ENCODE measurements at places on chromosomes 2 and 18.

DNA sequence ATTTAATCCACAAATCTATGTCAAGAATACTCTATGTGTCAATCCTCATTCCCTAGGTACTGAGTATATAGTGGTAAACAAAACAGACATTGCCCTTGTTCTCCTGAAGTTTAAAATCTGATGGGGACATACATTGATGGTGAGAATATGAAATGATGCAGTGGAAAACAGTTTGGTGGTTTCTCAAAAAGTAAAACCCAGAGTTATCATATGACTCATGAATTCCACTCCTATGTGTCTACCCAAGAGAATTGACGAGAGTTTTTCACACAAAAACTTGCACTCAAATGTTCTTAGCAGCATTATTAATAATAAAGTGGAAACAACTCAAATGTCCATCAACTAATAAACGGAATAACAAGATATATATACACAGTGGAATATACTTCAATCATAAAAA is 586.7 kb downstream of the CCDC85A start:
- no peak for DNase-seq

GRCh38 chr2:19231625-19232024 is 126.8 kb downstream of the OSR1 start:
- DNase-seq = no peak

GRCh38 chr2:178109813-178110212 is 2.4 kb upstream of the RBM45 start:
- DNase-seq = no peak

DNA sequence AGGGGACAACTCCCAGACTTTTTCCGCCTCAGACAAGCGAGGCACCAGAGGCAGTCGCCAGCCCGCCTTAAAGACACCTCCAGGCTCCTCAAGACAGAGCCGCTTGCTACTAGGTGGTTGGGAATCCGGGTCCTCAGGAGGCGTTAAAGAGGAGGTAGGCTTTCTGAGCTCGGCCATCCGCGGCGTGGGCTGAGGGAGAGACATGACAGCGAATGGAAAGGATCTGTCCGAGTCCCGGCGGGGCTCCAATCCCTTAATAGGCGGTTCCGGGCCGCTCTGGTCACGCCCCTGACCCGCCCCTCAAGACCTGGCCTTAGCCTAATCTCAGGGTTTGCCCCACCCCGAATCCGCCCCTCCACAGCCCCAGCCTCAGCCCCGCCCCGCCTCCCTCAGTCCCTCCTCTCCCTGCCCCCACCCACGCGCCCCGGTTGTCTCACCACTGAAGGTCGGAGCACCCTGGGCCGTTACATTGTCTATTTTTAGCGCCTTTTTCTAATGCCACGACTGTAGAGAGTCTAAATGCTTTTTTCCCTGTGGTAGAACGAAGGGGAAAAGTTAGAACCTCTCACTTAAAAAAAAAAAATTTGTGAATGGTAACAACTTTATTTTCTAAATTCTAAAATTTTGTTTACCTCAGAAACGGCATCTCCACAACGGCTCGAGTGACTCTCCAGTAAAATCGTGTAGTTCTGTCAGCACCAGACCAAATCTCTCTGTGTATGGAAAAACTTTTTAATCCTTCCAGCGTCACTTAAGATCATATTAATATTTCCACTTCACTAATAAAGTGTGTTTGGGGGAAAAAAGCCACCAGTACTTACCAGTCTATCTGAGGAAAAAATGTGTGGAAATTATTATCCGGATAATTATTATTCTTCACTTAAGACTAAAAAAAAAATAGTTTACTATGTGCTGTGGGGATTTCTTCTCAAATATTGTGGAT is at the start of gene RAD51AP2:
Gene RAD51AP2 (minus strand): TSS at position 229 of the 943 bp plus-strand sequence. CDS start 25 bp downstream, at position 204.
- no peak for DNase-seq

DNA sequence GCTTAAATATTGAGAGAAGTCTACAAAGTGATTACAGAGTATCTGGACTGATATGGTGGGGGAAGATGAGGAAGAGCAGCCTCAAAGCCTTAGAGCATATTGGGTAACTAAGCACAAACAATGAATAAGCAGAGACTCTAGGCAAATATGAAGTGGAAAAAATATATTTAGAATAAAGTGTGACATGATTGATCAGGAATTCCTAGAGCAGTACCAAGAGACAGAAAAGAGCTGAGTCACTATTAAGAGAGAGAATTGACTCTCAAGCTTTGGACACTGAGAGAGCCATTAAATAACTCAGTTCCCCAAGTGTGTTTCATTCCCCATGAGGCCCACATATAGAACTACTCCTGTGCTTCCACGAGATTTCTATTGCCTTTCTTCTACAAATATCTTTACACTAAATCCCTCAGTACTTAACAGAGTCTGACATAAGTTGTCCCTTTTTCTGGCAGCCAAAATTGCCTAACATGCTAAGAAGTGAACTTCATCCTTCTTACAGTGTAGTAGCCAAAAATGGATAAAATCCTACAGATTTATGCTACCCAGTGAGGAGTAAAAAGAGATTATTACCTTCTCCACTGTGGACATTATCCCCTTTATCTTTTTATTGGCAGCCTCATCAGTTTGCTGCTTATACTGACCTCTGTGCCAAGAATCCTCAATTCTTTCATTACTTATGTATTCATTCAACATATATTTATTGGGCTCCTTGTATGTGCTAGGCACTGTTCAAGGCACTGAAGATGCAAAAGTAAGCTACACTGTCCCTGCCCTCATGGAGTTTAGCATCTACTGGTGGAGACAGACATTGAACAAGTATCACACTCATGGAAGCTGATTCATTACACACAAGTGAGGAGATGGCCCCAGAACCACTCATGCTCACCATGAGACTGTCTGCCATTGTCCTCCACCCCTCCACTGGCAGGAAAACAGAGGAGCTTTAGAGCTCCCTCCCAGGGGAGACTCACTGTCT is 45.4 kb downstream of the SLC40A1 start:
- DNase-seq = no peak

DNA sequence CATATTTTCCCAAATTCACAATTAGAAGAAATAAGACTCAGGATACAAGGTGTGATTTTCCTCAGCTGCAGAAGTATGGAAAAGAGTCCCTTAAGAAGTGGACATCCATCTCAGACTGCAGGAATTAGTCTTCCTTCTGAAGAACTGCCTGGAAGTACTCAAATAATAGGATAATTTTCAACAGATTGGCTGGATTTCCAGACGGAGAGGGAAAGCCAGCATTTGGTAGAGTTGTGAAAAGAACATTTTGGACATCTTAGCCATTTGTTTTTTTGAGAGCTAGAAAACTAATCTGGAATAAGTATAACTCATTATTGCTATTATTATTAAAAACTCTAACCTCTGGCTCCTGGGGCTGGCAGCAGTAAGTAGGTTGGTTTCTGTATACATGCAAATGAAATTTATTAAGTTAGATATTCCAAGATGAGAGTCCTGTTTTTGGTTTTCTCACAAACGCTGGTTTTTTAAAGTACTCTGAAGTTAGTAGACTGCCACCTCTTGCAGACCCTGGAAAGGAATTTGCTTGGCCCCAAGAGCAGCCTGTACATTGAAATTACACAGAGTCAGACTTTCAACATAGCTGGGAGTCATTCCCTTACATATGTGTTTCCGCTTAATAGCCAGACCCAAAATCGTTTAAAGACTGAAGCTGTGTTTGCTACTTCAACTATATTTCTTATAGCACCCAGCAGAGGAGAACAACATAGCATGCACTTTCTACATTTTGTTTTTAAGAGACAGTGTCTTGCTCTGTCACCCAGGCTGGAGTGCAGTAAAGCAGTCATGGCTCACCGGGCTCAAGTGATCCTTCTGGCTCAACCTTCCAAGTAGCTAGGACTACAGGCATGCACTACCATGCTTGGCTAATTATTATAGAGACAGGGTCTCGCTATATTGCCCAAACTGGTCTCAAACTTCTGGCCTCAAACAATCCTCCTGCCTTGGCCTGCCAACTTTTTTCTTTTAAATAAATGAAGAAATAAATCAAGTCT is 142.4 kb downstream of the THADA start:
- no peak for DNase-seq

GRCh38 chr2:231223458-231223976 is 25.1 kb downstream of the ARMC9 start:
- no peak for DNase-seq

DNA sequence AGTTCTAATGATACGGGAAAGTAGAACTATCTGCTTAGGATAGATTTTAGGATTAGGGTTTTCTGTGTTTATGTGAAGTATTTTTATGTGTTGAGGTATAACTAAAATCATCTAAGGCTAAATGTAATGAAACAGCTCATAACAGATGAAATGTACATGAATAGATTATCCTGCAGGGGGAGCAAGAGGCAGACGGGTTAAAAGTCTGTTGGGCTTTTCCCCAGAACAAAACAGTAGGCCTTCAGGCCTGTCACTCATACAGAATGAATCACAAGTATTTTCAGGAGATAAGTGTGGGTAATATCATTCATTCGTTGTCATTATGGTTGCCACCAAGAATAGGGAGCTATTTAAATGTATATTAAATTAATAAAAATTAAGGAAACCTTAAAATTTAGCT is 107.9 kb upstream of the IL1R2 start:
- DNase-seq = no peak

DNA sequence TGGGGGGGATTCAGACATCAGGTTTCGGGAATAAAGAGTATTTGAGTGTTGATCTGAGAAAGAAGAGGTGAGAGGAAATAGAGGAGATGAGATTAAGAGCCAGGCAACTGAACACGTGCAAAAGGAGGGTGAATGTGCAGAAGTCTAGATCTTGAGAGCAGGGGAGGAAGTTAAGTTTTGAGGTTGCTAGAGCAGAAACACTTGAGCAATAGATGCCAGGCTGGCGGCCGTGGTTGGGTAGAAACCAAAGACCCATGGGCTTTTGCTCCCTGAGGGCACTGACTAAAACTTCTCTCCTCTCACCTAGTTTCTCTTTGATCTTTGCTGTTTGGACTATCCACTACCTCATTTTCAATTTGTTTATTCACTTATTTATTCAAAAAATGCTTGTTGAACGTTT is 116.0 kb downstream of the CDC42EP3 start:
- DNase-seq = no peak

GRCh38 chr2:39394516-39394961 is 42.5 kb downstream of the MAP4K3 start:
- no peak for DNase-seq

DNA sequence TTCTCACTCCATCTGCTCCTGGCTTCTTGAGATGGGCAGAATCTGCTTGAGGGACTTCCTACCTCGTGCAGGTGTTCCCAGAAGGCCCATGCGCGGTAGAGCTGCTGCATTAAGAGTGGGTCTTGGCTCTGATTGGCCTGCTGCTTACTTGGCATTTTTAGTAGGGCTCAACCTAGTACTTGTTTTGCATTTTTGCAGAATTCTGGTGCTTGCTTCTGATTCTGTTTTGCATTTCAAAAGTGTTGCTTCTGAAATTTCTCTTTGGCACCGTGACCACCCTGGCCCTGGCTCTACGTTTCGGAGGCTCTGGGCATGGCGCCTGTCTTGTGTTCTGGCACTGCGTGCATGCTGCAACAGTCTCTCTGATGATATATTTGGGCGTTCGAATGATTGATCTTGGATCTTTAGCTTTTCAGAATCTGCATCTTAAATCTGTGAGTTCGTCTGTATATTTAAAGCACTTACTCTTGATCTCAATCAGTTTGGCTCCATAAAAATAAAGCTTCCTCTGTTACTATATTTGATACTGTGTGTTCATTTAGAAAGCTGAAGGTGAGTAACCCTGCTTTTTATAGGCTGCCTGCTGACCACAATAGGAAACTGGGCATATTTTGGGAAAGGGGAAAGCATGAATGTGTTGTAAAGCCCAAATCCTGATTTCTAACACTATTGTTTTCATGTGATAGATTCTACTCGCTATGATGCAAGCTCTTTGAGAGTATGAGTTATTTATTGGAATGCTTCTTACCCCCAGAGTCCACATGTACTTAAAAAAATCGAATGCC is 22.2 kb downstream of the EFR3B start:
- DNase-seq = no peak

DNA sequence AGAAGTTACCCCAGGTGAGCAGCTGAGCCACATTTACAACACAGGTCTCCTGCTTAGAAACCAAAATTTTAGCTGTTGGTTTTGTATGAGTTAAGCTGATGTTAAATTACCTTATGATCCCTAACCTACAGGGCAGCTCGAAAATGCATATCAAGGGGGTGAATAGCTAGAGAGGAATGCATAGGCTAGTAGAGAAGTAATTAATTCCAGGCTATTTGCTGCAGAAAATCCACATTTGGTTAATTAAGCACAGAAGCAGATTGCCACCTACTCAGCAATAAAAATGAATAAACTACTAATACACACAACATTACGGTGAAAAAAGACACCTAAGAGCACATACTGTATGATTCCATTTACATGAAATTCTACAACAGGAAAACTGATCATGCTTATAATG is 91.4 kb downstream of the OSBPL1A start:
- DNase-seq = no peak

DNA sequence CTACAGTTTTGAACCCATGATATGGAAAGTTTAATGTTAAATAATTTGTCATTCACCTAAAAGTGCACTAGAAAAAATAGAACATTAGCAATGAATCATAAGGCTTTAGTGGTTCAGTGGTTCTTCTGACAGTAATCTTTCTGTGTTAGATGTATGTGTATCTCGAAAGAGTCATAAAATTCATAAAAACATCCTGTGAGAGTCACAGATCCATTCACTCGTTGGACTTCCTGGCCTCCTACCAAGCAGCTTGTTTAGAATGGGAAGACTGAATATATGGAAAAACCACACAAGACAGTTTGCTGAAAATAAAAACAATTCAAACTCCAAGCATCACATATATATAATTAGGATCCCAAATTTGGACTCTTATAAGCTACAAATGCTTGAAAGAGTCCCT is 34.8 kb downstream of the ADNP2 start:
- no peak for DNase-seq

DNA sequence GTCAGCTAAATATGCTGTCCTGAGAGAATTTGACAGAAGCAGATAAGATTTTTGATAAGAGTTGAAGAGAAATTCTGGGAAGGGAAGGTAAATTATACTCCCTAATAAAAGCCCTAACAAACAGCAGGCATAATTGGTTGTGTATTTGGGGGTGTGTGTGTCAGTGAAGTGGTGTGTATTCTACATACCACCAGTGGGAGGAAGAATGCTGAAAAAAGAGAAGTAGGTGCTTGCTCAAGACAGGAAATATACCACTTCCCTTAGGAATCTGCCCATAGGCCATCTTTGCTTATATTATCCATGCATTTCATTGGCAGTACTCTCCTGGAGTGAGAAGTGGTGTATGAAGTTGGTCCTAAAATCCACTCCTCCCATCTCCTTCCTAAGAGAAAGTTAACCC is 76.2 kb downstream of the FMNL2 start:
- DNase-seq = no peak

GRCh38 chr2:211204456-211204855 is 648.1 kb downstream of the CPS1 start:
- DNase-seq = no peak

- DNase-seq = peak; percentile 45
These were observed 4.4 kb upstream of the RMC1 start for GRCh38 chr18:23498877-23499276.

- no peak for DNase-seq
These were observed 97.1 kb downstream of the SH3RF3 start for GRCh38 chr2:109226128-109226527.

GRCh38 chr18:57437402-57437765 is 2.2 kb downstream of the ONECUT2 start:
- DNase-seq = no peak
